ENCODE measurements at places on chromosomes 5 and 9.
A peak's percentile ranks its signal among the peaks of the same experiment; 100 is the strongest.

- DNase-seq: no peak
Measured at GRCh38 chr9:124789531-124789930, 12.6 kb downstream of the OLFML2A start.

DNA sequence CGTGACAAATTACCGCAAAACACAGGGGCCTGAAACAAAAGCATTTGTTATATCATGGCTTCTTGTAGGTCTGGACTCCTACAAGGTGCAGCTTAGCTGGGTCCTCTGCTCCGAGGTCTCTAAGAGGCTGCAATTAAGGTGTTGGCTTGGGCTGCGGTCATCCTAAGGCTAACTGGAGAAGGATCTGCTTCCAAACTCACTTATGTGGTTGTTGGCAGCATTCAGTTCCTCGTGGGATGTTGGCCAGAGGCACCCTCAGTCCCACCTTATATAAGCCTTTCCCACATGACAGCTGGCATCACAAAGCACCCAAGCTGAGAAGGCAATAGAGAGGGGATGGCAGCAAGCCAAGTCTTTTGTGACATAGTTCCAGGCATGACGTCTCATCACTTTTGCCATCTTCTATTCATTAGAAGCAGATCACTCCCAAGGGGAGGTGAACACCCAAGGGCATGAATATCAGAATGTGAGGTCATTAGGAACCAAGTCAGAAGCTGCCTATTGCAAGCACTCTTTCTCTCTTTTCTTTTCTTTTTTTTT, 47.9 kb upstream of the ZBTB43 start:
- DNase-seq: no peak

DNA sequence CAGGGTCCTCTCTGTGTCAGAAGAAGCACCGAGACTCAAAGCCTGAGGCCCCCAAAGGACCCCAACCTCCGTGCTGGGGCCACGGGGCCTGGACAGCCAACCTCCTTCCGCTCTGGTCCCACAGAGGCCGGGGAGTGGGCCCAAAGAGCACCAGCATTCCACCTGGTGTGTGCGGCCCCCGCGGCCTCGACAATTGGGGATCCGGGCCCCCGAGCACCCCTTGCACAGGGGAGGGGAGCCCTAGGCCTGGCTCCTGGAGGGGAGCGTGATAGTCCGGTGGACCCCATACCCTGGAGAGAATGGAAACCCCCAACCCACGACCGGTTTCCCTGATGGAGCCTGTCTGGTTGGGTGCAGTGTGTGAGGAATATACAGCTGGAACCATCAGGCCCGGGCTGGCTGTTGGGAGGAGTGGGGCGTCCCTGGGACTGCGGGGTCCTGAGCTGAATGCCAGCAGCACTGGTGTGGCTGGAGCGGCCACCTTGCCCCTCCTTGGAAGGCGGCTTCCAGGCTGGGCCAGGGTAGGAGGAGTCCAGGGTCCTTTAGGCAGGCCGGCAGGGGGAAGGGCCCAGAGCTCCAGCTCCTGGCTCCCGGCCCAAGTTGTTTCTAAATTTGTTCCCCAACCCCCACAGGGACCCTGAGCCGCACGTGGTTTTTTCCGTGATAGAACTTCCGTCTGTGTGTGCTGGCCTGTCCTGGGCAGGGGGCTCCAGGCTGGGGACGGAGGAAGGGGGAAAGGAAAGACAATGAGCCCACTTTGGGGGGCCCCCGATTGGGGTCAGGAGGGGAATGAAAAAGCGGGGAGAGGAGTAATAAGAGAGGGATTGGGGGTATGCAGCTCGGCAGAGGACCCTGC, 825 bp upstream of the TOR4A start:
- DNase-seq: peak; percentile 63

DNA sequence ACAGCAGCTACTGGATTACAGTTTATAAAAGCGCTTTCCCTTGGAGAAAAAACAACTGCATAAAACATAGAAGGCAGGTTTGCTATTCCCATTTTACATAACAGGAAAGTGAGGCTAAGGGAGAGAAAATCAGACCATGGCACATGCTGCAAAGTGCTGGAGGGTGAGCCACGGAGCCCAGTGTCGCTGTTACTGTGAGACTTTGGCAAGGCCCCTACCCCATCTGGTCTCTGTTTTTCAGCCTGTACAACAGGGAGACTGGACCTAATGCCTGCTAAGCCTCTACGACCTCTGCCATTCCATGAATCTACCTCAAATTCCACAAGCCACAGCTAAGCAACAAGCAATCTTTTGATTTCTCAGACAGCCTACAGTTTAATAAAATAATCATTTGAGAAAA, 139.2 kb downstream of the GABBR2 start:
- DNase-seq: no peak

DNA sequence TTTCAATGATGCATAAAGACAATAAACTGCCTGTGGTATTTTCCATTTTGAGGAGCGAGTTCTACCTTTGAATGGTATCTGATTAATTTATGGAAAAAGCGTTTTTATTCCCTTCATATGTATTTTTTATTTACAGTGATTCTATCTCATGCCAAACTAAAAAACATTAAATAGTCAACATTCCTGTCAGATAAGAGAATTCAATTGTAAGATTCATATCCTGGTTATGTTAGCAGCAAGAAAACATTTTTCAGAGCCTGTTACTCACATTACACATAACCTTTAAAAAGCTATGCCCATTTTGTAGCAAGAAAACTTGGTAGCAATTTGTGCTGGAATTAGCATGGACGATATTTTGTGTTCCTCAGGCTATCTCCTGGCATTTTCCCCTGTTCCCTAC, 55.1 kb upstream of the PRLR start:
- no peak for DNase-seq

DNA sequence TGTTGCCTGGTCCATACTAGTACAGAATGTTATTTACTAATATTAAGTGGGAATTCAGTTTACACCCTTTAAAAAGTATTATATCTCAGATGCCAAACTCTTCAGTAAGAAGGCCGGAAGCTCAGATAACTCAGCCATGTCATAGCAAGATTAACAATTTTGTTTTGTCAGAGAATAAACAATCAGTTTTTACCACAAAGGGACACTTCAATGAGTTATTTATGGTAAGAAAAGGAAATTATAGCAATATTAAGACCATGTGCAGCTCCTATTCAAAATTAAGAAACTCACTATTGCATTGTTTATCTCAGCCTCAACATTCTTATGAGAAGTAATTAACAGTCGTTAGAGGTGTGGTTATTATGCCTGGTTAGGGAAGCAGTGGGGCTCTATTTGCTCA, 13.1 kb upstream of the ARL15 start:
- no peak for DNase-seq

- no peak for DNase-seq
Measured at GRCh38 chr5:110968246-110969005, 103.1 kb upstream of the TSLP start.

DNA sequence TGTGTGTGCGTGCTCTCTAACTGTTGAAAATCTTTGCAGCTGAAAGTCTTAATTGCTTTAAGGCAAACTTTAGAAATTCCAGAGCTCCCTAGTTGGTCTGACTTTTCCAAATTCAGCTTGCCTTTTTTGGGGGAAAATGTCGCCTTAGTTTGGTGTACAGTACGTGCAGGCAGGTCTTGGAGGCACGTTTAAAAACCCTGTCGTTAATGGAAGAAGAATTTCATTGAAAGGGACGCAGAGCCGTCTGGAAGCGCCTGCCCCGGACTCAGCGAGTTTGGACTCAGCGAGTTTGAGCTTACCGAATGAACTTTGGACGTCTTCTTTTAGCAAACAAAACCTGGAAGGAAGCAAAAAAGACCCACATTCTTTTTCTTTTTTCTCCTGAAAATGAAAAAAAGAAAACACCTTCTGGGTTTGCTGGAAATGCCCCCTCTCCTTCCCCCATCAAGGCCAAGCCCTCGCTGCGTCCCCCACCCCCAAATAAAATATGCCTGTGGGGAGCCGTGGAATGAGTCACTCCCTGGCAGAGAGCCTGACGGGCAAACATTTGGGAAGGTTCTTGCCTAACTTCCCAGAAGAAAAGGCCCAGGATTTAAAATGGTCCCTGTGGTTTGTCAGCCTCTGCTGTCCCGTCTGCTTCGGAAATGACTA, 1.5 kb downstream of the NEK6 start:
- peak; percentile 41 for DNase-seq

All from KG1 (cell line).